Activated CD8-positive, alpha-beta memory T cell treated with anti-CD3 and anti-CD28 coated beads for 1 hour (primary cell): ENCODE measurements at places on chromosomes 2 and 18.

DNA sequence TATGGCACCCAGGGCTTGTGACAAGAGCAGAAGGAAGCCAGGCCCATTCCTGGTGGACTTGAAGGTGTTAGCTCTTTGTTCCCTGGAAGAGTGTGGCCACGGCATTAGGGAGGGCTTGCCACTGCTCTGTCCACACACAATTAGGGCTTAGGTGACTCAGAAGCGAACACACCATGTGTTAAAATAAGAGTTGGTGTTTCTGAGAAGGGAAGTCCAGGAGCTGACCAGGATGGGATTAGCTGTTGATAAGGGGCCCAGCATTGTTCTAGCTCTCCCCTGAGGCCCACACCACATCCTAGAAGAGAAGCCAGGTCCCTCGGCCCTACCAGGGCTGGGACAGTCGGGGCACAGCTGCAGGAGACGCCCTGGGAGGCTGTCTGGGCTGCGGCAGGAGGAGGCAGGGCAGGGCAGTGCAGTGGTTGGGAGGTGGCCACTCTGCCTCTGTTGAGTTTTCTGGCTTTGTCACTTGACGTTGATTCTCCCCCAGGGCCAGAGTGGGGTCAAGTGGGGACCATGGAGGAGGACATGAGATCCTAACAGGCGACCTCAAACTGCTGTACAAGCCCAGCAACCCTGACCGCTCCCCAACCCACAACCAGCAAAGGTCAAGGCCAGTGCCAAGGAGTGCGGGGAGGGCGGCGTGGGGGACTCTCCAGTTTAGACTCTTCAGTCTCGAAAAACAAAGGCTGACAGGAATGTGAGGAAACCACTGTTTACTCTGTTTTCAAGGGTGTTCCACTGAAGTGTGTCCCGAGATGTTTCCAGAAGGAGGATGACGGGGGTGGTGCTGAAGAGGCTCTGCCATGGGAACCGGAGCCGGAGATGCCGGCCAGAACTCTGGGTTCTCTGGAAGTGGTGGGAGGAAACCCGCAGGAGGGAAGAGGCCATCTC is 16.8 kb downstream of the GNLY start:
- DNase-seq: no peak

DNA sequence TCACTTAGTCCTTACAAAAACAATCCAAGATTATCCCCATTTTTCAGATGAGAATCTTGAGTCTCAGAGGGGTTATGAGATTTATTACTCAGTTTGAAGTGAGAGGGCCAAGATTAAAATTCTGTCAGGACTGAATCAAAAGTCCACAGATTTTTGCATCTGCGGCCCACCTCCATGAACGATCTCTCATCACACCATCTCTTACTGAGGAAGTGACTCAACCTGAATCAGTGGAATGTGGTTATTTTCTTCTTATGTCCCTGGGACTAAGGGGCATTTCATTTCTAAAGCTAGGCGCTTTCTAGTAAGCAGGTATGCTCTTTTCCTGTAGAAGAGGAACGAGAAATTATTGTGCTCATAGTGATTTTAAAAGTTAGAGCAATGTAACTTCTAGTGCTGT is 360.3 kb upstream of the SPHKAP start:
- no peak for DNase-seq

DNA sequence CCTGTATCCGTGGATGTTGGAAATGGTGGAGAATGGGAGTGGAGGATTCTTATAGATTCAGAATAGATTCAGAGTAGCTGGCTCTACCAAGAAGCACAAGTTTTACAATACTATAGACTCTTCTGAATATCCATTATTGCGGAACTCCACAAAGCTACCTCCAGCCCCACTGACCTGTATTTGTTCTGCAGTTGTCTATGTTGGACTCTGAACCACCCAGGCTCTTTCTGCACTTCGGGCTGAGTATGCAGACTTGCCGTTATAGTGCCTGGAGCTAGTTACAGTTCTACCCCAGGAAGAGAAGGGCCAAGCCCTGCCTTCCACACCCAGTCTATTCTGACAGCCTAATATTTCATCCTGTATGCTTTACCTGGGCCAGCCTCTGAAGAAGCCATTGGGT is 4.4 kb upstream of the RGPD4 start:
- DNase-seq: no peak

GRCh38 chr2:132752421-132753206 is 82.6 kb upstream of the LYPD1 start:
- DNase-seq: no peak

DNA sequence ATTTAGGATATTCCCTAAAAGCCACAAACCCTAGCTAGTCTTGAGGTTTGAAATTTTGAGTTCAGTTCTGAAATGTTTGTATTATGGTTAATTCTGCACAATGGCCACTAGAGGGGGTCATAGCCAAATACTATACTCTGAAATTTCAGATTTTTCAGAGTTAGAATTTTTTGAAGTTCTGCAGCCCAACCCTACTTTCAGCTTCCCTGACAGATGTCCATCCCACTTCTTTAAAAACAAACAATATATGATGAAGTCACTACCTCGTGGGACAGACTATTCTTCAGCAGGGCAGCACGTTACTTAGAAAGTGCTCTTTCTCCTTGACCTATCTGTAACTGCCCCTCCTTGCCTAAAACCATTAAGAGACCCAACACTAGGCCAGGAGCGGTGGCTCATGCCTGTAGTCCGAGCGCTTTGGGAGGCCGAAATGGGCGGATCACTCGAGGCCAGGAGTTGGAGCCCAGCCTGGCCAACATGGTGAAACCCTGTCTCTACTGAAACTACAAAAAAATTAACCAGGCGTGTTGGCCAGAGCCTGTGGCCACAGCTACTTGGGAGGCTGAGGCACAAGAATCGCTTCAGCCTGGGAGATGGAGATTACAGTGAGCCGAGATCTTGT is 48.2 kb upstream of the PAPOLG start:
- DNase-seq: no peak

DNA sequence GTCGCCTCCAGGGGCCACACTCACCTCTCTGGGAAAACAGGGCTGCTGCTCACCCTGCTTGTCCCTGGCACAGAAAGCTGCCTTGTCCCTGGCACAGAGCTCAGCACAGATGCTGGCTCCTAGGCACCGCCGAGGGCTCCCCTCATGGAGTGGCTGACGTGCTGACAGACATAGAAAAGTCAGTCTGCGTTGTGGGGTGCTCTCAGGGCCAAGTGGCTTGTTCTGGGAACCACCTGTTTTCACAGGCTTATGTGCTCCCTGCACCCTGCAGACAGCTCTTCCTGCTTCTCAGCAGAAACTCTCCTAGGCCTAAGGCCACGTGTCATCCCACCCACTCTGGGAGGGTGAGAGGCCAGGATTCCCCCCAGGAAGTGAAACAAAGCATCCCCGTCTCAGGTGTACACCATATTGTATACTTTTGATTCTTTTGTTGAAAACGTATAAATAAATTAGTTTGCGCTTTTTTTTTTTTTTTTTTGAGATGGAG is 84.7 kb upstream of the TMEM200C start:
- no peak for DNase-seq

- no peak for DNase-seq
Measured at GRCh38 chr2:10531874-10532637, 83.9 kb upstream of the ODC1 start.

DNA sequence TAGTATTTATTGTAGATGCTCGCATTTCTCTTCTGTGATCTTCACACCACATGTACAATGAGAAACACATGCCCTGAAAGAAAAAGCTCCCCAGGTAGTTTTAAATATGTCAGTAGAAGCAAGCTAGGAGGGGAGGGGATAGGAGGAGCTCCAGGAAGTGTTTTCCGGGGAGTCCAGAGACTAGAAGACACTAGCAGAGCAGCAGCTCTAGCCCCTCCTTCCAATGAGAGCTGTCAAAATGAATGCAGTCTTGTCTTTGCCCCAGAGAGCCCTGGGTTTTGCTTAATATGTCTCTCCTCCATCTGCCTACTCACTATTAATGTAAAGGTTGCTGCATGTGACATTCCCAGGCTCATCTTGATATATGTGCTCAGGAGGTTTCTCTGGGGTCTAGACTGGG is 462.6 kb upstream of the SOX11 start:
- no peak for DNase-seq

DNA sequence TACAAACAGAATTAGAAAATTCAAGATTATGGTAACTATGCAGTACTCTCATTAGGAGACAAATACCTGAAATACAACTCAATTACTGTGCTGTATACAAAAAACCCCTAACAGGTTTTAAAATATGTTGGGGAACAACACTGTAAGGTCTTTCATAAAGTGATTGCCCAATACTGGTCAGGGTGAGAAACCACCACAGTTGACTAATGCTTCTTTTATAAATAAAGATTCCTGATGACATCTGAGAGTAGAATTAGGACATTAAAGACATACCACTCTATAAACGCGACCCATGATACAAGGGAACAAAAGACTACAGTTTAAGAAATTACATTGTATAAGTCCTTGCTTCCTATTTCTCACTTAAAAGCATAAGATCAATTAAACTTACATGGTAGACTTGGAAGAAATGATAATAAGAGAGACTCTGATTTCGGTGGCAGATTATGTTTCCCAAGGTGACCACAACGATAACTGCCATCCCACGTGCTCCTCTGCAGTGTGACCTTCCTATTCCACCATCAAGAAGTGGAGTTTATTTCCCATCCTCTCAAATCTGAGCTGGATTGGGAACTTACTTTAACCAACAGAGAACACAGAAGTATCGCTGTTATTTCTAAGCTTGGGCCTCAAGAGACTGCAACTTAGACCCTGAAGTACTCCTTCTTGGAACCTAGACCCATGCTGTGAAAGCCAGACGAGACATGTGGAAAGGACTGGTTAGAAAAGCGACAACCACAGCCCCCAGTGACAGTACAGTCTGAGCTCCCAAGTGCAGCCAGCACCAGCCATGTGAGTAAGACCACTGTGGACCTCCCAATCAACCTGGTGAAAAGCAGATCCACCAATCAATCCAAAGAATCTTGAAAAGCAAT is 52.3 kb downstream of the ZNF521 start:
- no peak for DNase-seq

GRCh38 chr2:120658770-120659158 is 76.9 kb upstream of the GLI2 start:
- no peak for DNase-seq

GRCh38 chr18:37698508-37699040 is 133.0 kb upstream of the CELF4 start:
- DNase-seq: no peak

DNA sequence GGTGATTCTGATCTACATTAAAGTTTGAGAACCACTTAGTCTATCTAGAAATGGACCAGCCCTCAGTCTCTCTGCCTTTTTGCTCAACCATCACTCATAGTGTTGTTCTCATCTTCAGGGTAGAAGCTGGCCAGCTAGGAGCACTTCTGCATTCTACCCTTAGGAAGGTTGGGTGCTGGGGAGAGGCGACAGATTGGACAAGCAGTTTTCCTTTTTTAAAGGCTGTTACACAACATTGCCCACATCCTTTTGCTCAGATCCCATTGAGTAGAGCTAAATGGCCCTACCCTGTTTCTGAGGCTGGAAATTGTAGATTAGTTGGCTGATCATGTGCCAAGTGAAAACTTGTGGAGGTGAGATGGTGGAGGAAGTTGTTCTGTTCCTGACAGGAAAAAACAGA is 35.6 kb downstream of the OSBPL6 start:
- no peak for DNase-seq

DNA sequence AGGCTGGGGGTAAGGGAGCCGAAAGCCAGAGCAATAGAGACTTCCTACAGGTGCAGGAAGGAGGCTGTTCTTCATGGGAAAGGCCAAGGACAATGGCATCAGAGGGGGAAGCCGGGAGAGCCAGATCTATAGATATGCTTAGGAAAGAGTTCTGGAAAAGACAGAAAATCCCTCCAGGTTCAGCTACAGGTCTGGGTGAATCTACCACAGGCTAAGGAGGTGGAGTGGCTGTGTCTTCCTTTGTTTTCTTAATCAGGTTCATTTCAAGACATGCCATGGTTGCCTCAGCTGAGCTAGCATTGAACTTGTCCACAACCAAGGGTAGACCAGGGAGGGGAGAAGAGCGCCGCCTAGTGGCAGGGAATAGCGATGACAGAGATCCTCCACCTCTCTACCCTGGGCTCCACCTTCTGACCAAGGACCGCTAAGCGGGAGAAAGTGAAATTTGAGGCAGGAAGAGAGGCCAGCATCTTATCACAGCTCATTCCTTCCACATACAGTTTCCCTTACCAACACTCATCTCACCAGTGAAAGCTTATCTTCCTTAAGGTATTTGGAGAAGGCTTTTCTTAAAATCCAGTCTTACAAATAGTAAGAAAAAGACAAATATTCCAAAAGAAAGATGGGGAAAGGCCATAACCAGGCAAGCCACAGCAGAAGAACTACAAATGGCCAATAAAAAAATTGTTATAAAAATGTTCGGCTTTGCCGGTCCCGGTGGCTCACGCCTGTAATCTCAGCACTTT is 74.2 kb downstream of the VIT start:
- no peak for DNase-seq

DNA sequence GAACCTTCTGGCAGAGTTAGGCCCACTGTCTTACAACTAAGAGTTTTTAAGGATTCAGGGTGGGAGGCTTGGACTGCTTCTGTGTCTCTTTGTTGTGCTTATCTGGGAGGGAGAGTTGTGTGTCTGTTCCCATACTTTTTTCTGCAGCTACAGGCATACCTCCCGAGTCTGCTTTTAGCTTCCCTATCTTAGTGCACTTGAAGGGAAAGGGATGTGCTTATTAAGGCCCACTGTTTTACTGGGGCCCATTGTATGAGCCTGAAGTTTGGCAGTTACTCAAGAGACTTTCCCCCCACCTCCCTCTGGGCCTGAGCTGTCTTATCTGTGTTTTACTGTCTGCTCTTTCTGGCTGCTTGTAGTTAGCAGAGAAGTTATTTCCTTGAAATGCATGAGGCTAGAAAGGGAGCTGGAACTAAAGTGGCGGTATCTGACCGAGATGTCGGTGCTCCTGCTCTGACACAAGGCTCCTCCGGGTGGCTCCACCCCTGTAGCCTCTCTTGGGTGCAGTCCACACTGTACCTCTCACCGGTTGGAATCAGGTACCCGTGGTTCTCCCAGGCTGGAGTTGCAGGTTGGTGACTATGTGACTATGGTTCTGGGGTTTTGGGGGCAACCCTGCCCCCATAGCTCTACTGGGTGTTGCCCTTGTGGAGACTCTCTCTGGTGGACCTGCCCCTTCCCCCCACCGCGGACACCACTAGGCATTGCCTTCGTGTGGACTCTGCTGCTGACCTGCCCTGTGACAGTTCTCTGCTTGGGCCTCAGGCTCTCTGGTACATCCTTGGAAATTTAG is 12.9 kb downstream of the UBR3 start:
- no peak for DNase-seq

DNA sequence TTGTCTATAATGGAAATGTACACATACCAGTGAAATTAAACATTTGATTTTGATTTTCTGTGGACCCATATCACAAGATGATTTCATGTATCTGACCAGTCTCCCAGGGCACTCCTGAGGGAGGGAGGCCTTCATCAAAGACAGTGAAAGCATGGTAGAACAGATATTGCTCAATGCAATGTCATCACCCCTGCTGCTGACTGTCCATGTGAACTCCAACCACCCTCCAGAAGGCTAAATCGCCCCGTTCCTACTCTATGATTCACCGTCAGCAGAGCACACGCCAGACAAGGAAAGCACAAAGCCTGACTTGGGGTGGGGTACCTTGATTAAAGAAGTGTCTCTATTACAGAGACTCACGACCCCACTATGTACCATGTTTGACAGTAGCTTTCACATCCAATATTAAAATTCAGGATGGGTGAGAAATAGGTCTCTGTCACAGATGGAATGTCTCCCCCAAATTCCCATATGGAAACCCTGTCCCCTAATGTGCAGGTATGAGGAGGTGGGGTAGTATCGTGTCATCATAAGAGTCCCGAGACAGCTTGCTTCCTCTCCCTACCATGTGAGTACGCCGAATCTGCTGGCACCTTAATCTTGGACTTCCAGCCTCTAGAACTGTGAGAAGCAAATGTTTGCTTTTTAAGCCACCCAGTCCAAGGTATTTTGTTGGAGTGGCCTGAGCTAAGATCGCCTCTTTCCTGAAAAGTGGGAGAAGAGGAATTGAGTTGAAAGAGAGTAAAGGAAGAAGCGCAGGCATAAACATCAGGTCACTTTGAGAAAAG is 42.4 kb downstream of the CYB5A start:
- DNase-seq: no peak
